Smooth muscle cell of trachea (primary cell): ENCODE measurements at places on chromosomes 16 and 17. TPM values are rescaled to one million over a fixed set of nuclear protein-coding genes. Genes with fewer than 3 reads are reported as not detected.

The TBC1D3I gene
- total RNA-seq: not detected in 2 replicates

The SDK2 gene
- under 0.01 and 0.17 TPM in 2 replicates for total RNA-seq

The BFAR gene
- 101 and 102 TPM in 2 replicates for total RNA-seq

The MPP2 gene
- total RNA-seq: 4.3 and 7.4 TPM in 2 replicates
